Activated CD8-positive, alpha-beta memory T cell treated with anti-CD3 and anti-CD28 coated beads, Interleukin-2, amount 50 U/mL, for 4 hours (primary cell): ENCODE measurements at places on chromosomes 16 and 17.

DNA sequence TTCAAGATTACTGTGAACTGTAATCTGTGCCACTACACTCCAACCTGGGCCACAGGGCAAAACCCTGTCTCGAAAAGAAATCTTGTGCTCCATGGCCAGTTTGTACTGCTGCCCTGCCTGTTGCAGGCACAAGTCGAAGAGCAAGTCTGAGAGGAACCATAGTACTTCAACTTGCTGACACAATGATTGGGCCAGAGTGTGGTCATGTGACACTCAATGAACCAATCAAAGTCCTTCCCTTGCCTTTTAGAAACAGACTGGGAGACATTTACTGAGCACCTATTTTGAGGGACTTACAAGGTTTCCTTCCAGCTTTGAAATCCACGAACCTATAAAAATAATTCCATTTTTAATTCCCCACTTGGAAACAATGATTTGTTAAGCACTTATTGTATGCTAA, 39.8 kb upstream of the TMC5 start:
- DNase-seq: no peak

GRCh38 chr16:81908466-81909262, 102.6 kb downstream of the SDR42E1 start:
- DNase-seq: no peak

- no peak for DNase-seq
Measured at GRCh38 chr16:60166111-60166510, 1432.0 kb upstream of the GOT2 start.

- DNase-seq: no peak
Measured at GRCh38 chr17:80029258-80029974, 6.3 kb downstream of the TBC1D16 start.

- DNase-seq: no peak
Measured at GRCh38 chr17:49978501-49978900, 9.5 kb downstream of the DLX4 start.

DNA sequence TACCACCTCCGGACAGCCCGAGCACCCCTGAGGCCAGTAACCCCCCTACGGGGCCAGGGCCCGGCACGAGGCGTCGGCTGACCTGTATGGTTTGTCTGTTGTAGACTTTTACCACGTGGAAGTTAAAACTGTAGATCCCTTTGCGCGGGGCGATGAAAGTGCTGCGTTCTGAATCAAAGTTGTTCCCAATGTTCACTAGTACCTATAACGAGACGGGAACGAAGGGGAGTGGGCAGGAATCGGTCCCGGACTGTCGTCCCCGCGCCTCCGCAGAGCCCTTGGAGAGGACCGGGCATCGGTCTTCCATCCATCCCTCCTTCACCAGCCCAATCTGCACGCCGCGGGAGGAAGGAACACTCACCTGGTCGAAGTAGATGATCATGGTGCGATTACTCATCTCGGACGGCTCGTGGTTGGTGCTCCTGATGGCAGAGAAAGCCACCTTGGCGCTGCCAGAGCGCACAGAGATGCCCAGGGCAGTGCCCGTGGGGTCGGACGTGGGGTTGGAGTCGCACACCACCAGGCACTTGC, 732 bp downstream of the CBLN1 start:
- no peak for DNase-seq

- DNase-seq: no peak
Measured at GRCh38 chr16:84136331-84137125, 8.4 kb downstream of the HSDL1 start.

GRCh38 chr17:11267999-11268575, 27.1 kb downstream of the SHISA6 start:
- no peak for DNase-seq

DNA sequence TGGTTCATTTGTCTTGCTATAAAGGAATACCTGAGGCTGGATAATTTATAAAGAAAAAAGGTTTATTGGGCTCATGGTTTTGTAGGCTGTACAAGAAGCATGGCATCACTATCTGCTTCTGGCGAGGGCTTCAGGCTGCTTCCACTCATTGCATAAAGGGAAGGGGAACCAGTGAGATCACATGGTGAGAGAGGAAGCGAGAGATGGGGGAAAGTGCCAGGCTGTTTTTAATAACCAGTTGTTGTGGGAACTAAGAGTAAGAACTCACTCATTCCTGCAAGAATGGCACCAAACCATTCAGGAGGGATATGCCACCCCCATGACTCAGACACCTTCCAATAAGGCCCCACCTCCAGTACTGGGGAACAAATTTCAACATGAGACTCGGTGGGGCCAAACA, 24.3 kb downstream of the SPECC1 start:
- no peak for DNase-seq

DNA sequence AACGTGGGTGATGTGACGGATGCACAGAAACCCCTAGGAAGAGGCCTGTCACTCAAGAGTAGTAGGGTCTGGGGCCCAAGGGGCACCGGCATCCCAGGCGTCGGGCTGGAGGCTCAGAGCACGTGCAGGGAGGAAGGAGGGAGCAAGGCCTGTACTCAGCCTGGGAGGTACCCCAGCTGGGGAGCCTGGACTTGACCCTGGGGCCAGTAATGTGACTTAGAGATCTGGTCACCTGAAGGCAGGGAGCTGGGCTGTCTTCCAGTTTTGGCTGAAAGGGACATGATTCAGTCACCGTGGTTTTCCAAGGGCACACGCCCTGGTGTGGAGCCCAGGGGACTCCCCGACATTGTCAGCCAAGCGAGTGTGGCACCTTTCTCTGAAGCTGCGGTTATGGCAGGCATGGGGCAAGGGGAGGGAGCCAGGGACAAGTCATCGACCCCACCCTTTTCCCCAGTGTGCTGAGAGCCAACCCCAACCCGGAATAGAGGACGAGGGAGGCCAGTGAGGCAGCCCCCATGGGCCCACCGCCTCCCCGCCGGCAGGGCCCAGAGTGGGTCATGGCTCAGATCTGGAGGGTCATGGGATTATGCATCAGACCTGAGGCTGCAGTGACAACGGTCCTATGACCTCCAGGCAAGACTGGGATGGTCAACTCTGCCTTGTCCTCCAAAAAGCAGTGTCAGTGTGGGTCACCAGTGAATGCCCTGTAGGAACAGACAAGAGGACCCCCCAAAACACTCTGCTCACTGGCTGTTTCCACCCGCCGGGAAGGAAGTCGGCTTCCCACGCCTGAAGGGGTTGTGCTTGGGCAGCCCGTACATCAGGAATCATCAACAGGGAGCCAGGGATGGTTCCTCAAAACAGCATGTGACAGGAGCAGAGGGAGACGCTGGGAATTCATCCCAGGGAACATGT, 41.9 kb downstream of the MEAK7 start:
- no peak for DNase-seq

GRCh38 chr16:19086322-19087199, 19.1 kb downstream of the COQ7 start:
- DNase-seq: peak; percentile 80

DNA sequence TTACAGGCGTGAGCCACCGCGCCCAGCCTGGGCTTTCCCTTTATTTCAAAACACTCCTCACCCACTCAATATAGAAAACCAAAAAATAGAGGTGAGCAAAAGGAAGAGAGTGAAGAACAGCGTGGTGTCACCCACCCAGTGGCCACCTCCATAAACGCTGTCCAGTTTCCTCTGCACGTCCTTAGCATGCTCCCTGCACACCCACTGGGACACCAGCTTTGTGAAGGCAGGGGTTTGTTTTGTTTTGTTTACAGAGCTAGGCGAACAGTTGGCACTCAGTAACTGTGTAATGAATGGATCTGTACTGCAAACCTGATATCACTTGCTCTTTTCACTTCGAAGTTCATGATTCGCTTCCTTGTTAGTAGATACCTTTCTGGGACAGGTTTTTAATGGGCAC, 73.0 kb downstream of the PRKCB start:
- DNase-seq: no peak

GRCh38 chr17:46178550-46179214, 14.5 kb downstream of the KANSL1 start:
- no peak for DNase-seq

DNA sequence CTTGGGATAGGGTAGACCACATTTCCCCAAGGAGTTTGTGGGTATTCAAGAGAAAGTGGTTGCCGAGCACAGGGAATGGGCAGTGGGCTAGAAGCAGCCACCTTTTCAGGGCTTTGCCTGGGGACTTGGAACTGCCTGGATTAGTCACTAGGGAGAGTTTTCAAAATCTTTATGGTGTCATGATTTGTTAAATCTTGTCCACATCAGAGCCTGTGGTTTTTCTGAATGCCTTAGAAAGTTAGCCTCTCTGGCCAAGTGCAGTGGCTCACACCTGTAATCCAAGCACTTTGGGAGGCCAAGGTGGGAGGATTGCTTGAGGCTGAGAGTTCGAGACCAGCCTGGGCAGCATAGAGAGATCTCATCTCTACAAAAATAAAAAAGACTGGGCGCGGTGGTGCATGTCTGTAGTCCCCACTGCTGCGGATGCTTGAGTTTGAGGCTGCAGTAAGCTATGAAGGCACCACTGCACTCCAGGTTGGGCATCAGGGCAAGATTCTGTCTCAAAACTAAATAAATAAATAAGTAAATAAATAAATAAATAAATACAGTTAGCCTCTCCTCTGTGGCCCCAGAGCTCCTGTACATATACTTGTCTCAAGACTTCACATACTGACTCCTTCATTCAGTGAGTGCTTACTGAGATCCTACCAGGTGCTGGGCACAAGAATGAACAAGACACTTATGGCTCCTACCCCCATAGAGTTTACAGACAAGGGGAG, 76.3 kb upstream of the HNF1B start:
- DNase-seq: no peak

GRCh38 chr17:59378675-59379074, 47.2 kb downstream of the YPEL2 start:
- no peak for DNase-seq

GRCh38 chr16:51464996-51465395, 313.9 kb upstream of the SALL1 start:
- DNase-seq: no peak

DNA sequence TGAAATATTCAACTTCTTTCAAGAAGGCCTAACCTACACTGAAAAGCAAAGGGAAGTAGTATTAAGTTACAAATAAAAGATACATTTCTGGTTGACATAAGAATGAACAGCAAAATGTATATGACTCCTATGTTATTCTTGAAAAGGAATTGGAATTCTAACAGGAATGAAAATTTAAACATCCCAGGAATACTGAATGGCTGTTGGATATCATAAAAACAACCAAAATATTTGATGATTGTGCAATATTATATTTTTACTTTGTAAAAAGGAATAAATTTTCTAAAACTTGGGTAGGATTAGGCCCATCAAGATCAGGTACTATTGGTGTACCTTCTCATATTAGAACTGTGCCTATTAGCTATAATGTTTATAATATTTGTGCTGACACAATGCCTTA, 50.0 kb downstream of the CYB5B start:
- no peak for DNase-seq

- no peak for DNase-seq
Measured at GRCh38 chr17:44761932-44762810, 3.4 kb downstream of the ADAM11 start.

- DNase-seq: no peak
Measured at GRCh38 chr16:85279825-85280545, 167.7 kb upstream of the CIBAR2 start.

DNA sequence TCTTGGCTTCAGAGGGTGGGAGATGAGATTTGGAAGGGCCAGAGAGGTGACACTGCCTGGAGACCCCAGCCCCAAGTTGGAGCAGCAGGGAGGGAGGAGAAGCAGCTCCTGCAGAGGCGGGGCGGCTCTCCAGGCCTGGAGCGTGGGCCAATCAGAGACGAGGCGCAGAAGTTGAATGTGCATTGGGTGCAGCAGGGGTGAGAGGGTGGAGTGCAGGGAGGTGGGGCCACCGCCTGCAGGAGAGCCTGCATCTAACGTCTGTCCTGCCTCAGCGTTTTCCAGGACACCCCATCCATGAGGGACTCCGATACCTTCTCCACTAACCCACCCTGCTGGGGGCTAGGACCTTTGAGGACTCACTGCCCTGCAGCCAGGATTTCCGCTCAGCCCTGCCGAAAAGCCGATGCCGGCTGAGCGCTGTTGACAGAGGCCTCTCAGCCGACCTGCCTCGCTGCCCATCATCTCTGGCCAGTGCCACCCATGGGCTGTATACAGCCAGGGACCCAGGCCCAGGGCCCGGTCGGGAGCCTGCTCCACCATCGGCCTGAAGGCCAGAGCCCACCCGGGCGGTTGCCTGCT, 146.2 kb downstream of the ENGASE start:
- no peak for DNase-seq
